ENCODE measurements at places on chromosomes 12 and 14.

DNA sequence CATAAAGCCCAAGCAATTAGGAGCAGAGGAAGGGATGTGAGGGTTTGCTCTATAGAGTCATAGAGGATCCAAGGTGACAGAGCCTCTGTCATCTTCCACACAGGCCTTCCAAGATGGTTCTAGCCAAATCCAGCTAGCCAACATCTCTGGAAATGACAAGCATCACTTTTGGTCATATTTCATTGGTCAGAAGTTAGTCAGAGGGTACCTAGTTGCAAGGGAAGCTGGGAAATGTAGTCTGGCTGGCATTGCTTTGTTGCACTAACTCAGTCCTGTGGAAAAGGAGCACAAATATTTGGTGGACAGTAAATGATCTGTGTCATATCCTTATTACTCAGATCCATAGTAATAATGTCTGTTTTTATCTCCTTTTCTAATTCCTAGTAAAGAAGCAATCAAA lies 715.7 kb downstream of the NRXN3 start:
- DNase-seq, result no peak

DNA sequence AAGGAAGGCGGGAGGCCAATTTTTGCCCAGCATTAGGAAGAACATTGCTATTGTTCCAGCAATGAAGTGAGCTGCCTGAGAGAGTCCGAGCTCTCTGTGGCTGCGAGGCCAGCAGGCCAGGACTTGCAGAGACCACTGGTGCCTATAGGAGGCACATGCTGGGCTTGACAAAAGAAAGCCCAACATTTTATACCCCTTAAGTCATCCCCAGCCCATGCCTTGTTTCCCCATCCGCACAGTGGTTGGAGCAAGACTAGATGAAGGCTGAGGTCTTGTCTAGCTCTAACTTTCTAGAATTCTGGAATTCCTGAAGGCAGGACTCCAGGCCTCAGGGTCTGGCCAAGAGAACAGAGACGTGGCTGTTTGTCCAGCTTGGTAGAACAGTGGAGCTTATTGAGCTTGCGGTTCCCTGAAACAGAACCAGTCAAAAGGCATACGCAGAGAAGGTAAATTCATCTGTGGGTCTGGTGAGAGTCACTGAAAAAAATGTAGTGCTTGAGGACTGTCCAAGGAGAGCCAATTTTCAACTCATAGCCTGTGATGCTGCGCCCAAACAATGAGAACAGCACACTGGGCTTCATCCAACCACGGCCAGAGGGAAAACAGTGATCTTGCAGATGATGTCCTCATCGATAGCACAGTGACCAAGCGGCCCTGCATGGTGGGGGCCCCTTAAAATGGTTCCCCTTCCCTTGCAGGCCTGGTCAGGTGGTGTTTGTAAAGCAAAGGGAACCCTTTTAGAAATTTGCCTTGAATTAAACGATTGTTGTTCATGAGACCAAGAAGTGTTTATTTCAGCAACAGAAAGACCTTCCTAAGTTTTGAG lies 27.1 kb upstream of the COL2A1 start:
- DNase-seq, result no peak

DNA sequence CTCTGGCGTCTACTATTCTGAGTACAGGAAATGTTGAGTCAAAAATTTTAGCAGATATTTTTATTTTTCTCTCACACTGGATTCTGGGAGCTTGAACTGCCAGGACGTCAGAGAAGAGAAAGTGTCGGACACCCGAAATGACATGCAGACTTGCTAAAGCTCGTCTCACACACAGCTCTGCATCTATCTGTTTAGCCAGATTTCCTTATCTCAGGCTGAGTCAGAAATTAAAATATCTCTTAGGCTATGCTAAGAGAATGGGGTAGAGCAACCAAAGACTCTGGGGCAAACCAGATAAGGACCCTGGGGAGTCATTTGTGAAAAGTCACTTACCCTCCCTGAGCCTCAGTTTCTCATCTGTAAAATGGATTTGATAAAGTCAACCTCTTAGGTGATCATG lies 1124.1 kb downstream of the VRK1 start:
- DNase-seq, result no peak

DNA sequence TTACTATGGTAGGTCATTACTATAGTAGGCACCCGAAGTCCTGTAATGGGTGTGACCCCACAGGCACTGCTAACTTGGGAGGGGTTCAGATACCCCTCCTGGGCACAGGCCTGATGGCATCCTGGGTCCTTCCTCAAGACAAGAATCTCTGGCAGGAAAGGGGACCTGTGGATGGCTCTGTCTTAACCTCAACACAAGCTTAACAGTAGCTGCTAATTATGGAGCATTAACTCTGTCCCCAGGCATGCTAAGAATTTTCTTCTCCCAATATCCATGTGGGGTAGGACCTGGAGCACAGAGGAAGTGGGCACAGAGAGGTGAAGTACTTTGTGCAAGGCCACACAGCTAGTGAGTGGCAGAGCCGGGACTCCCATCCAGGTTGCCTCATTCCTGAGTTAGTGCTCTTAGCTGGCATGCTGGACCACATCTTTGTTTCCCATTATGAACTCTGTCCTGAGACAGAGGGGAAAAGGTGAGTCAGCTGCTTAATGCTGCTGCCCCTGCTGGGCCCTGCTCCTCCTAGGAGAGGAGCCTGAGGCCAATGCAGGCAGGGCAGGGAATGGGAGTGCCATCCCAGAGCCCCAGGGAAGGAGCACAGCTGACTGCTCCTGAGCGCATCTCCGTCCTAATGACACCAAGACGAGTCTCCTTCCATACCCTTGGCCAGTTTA lies 32.1 kb downstream of the GALNT16 start:
- DNase-seq, result no peak

DNA sequence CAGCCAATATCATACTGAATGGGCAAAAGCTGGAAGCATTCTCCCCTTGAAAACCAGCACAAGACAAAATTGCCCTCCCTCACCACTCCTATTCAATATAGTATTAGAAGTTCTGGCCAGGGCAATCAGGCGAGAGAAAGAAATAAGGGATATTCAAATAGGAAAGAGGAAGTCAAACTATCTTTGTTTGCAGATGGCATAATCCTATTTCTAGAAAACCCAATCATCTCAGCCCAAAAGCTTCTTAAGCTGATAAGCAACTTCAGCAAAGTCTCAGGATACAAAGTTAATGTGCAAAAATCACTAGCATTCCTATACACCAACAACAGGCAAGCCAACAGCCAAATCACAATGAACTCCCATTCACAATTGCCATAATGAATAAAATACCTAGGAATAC lies 21.0 kb upstream of the ANP32D start:
- DNase-seq, result no peak

DNA sequence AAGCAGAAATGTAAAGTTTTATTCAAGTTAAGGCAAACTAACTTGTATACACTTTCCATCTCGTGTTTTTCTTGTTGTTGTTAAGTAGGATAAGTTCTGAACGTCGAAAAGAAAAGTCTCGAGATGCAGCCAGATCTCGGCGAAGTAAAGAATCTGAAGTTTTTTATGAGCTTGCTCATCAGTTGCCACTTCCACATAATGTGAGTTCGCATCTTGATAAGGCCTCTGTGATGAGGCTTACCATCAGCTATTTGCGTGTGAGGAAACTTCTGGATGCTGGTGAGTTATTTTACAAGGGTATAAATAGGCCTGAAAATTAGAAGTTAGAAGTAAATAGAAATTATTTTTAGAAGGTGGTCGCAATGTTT lies 25.0 kb downstream of the HIF1A start:
- no peak for DNase-seq

DNA sequence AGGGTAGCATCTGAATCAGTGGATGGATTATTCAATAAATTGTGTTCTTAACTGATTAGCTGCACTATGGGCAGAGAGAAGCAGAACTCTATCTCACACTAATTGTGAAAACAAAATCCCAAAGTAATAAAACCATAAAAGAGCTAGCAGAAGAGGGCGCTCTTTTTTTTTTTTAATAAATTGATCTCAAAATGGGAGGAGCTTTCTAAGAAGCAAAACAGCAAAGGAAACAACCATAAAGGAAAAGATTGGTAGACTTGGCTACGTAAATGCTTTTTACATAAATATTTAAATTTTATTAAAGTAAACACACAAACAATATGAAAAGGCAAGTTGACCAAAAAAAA lies 1.5 kb upstream of the TM7SF3 start:
- peak; percentile 62 for DNase-seq

- DNase-seq, result peak; percentile 77
Measured at GRCh38 chr12:69570545-69571399, 14.5 kb upstream of the CCT2 start.

GRCh38 chr14:55316564-55316963 lies 45.3 kb downstream of the FBXO34 start:
- no peak for DNase-seq

- DNase-seq, result peak; percentile 89
Measured at GRCh38 chr12:110548678-110549077, 34.4 kb downstream of the PPTC7 start.

DNA sequence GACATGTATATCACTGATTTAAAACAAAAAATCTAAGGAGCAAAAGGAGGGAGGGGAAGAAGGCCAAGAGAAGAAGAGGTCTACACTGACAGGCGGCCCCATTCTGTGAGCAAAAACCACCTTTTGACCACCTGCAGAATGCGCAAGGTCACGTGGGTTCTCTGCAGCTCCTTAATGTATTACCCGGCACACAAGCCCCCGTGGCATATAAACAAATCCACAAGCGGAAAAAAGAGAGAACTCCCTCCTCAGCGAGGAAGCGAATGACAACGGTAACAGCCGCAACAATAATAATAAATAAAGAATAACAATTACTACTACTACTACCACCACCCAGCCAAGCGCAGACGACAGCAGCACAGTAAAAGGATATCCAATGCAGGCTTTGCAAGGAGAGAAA lies 1.3 kb downstream of the KSR2 start:
- no peak for DNase-seq

DNA sequence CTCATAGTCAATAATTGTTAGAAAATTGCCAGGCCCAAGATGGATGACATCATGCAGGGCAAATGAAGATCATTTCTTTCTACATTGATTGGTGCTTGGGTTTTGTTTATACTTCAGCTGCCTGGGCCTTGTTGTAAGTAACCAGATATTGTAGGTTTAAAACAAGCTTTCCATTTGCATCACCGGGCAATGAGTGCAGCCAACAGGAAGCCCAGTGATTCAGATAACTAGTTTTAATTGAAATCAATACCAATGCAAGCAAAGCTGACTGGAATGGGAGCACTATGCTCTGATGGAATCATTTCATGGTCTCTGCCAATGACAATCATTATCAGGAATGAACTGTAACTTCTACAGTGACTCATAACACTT lies 279.3 kb downstream of the DUSP6 start:
- DNase-seq, result peak; percentile 91

DNA sequence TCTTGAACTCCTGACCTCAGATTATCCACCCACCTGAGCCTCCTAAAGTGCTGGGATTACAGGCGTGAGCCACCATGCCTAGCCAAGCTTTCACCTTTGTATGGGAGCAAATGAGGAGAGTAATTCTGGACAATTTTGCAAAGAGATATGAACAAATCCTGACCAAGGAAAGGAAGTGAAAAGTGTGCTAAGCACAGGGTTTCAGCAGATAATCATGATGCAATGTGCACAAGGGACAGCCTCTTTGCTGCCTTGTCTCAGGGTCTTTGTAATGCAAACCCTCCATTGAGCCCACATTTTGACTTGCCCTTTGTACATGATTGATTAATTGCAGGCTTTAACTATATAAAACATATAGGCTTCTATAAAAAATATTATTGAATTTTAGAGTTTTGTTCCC lies 9.2 kb upstream of the PYGL start:
- DNase-seq, result no peak

GRCh38 chr12:49476091-49476490 lies 62.7 kb upstream of the KCNH3 start:
- no peak for DNase-seq

GRCh38 chr12:47192051-47192450 lies 112.3 kb upstream of the AMIGO2 start:
- no peak for DNase-seq

GRCh38 chr12:951176-951575 lies 1.7 kb upstream of the RAD52 start:
- no peak for DNase-seq

DNA sequence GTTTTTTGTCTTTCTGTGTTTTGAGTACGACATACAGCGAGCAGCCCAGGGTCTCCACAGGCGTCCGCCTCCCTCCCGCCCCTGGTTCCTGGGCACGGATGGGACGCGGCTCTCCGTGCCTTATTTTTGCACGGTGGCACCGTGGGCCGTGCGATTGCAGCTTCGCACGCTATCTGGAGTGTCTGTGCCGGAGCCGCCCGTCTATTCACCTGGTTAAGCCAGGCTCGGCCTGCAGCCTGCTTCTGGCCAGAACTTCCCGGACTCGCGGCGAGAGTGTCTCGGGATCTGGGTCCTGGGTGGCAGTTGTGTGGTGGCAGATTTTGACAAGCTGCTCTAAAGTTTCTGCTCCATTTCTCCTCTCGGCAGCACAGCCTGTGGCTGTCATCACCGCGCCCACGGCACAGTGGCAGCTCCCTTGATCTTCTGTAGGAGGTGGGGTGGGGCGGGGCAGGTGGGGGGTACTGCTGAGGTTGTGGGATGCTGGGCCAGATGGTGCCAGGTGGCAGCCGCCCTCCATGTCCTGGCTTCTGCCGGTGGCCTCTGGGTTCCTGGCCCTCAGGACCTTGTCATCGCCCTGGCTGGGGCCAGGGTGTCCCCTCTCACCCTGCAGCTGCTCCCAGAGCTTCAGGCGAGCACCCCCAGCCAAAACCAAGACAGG lies 2.9 kb downstream of the MMP17 start:
- DNase-seq, result peak; percentile 13

DNA sequence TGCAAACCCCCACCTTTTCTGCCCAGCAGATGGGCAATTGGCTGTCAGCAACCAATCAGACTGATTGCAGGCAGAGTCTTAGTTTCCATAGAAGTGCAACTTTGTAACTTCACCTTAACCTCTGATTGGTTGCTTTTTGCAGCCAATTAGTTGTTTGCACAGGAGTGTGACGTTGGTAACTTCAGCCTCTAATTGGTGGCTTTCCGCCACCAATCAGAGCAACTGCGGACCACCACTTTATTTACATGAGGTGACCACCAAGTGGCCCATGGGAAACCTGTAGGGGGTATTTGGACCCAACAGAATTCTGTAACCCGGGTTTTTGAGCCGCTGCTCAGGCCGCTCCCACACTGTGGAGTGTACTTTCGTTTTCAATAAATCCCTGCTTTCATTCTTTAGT lies 32.3 kb downstream of the CDKN1B start:
- DNase-seq, result peak; percentile 87

DNA sequence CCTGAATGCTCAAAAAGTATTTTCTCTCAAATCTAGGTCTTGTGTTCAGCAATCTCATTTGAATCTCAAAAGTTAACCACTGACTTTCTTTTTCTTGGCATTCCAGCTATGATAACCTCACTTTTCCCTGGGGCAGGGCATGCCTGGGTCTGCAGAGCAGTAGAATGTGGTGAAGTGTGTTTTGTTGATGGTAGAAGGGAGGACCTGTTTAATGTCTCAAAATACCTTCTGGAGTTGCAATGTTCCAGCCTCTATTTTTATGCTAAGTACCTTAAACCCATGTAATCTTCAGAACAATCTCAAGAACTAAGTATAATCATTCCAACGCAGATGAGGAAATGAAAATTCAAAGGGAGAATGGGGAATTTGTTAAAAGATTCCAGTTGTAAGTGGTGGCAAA lies 82.1 kb upstream of the FUT8 start:
- no peak for DNase-seq

- peak; percentile 80 for DNase-seq
Measured at GRCh38 chr14:49314737-49315136, 271.4 kb downstream of the RPS29 start.

- DNase-seq, result no peak
Measured at GRCh38 chr14:71701990-71702389, 230.2 kb upstream of the RGS6 start.
